SK-N-SH (cell line): ENCODE measurements at places on chromosomes 4 and X. TPM values are rescaled to one million over a fixed set of nuclear protein-coding genes. Genes with fewer than 3 reads are reported as not detected.

Gene RTL5
- 1.5 and 1.8 TPM in 2 replicates for polyA plus RNA-seq

Gene PDLIM3
- polyA plus RNA-seq: 0.08 and 0.58 TPM in 2 replicates

Gene HSFX1
- 0.05 and 0.12 TPM in 2 replicates for polyA plus RNA-seq

Gene RFC1
- polyA plus RNA-seq: 14.9 and 19.2 TPM in 2 replicates

Gene CXCL11
- not detected in 2 replicates for polyA plus RNA-seq

DNA sequence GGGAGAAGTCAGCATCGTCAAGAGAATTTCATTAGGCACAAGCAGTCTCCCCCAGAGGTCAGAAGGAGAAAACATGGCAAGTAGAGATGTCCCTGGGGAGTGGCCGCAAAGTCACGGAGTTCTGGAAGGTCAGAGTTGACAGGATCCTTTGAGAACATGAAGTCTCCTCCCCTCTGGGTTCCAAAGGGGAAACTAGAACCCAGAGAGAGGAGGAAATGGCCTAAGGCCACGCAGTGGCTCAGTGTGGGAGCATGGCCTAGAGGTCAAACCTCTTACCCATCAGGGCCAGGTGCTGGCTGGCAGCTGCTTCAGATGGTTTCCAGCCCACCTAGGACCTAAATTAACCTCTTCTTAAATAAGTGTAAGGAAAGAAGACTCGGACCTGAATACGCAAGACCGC is 884 bp downstream of the IDH3G start:
- no peak for DNase-seq

DNA sequence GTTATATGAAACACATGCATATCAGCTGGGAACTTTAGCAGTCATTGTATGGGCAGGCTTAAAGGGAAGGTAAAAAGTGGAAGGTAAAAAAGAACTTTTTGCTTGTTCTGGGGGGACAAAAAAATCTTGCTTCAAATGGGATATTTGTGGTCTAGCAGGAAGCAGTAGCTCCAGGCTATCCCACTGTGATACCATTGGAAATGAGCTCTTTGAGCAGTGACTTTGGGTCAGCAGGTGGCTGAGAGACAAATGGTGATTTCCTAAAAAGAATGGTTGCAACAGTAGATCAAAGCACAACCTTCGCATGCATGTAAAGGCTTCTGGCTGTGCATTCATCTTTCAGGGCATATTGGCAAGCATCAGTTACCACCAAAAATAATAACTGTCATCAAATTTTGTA is 106.2 kb downstream of the RS1 start:
- DNase-seq: no peak

DNA sequence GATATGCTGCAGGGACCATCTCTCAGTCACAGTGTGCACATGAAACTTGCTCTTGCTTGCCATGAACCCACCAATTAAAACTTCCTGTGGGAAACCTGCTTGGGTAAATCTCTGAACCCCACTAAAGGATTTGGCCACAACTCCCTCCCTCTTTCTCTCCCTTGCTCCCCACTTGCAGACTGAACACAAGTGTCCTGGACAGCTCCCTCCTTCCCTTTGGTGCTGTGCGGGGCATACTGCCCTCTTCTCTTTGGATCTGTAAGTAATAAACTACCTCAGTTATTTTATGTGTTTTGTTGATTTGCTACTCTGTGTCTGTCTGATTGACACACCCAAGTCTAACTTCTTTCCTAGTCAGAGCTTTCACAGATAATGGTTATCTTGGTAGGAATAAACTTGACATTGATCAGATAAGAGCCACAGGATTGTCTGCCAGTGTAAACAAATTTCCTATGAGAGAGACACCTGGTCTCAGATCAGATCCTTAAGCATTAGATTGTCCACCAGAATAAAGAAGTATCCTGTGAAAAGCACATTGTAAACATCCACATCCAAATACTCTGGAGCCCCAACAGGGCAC is 41.8 kb downstream of the SULT1E1 start:
- no peak for DNase-seq

- no peak for DNase-seq
These were observed 99.7 kb downstream of the ATXN3L start for GRCh38 chrX:13219991-13220764.

DNA sequence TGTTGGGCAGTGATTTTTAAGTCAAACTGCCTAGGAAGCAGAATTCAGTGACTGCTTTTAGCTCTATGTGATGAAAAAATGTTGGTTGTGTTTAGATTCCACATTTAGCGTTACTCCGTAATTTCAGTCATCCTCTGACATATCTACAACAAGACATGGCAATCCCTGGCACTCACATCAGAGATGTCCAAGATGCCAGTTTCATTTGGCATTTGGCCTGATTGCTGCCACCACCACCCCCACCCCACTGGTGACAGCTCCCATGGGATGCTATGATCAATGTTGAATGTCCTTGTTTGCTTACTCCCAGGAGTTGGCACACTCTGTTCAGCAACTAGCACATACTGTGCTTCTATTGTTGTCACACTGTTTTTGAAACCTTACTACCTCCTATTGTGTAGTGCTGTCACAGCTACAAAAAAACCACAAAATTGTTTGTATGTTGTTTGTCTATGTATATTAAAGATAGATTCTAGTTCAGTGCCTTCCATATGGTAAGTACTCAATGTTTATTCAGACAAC is 101.4 kb downstream of the AWAT2 start:
- DNase-seq: no peak

DNA sequence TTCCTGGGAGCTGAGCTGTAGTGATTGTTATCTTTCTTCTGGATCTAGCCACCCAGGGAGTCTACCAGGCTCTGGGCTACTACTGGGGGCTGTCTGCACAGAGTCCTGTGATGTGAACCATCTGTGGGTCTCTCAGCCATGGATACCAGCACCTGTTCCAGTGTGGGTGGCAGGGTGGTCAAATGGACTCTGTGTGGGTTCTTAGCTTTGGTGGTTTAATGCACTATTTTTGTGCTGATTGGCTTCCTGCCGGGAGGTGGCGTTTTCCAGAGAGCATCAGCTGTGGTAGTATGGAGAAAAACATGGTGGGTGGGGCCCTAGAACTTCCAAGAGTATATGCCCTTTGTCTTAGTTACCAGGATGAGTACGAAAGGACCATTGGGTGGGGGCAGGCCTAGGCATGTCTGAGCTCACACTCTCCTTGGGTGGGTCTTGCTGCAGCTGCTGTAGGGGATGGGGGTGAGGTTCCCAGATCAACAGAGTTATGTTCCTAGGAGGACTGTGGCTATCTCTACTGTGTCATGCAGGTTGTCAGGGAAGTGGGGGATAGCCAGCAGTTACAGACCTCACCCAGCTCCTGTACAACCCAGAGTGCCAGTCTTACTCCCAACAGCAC is 264.8 kb upstream of the LDB2 start:
- DNase-seq: no peak

GRCh38 chr4:48877827-48878535 is 28.6 kb downstream of the OCIAD2 start:
- DNase-seq: no peak

GRCh38 chr4:156291317-156291716 is 337.7 kb upstream of the CTSO start:
- no peak for DNase-seq
